ENCODE measurements at places on chromosomes 1 and 21. TPM values are rescaled to one million over a fixed set of nuclear protein-coding genes. Genes with fewer than 3 reads are reported as not detected.

DNA sequence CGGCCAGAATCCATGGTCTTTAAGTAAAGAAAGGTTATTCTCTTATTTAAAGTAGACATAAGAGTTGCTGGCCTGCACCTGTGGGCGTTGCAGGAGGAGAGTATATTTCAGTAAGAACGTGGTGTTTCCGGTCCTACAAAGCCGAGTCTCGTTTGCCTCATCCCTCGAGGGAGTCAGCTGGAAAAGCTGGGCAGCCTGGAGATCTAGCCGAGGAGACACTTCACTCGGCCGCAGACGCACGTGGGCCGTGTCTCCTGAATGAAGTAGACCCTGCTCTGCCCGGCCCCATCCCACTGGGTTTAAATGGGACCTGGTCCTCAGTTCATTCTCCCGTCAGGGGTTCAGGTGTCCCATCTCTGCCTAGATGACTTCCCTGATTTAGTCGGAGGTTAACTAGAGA is 14.9 kb downstream of the SLC45A1 start:
- DNase-seq: no peak

DNA sequence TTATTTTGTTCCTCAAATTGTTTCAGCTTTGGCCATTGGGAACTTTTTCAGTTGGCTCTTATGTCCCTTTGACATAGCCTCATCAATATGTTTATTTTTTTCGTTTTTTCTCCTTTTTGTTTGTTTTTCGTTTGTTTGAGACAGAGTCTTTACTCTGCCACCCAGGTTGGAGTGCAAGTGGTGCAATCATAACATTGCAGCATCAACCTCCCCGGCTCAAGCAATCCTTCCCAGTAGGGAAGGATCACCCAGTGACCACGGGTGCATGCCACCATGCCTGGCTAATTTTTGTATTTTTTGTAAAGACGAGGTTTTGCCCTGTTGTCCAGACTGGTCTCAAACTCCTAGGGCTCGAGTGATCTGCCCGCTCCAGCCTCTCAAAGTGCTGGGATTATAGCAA is 8.1 kb downstream of the POLR3GL start:
- DNase-seq: no peak

DNA sequence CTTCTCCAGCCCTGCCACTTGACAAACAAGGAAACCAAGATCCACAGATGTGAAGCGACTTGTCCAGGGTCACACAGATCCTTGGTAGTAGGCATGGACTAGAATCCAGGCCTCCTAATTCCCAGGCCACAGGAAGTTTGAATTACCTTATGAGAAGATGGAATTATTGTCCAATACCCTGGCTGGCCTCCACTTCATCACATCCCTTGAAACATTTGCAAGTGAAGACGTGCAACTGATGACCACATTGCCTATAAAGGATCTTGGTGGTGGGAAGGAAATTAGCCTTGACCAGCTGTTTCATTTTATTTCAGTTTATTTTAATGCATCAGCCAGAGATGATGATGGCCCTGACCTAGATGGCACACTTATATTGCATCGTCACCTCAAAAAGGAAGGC is 165.8 kb upstream of the CAMK1G start:
- no peak for DNase-seq

DNA sequence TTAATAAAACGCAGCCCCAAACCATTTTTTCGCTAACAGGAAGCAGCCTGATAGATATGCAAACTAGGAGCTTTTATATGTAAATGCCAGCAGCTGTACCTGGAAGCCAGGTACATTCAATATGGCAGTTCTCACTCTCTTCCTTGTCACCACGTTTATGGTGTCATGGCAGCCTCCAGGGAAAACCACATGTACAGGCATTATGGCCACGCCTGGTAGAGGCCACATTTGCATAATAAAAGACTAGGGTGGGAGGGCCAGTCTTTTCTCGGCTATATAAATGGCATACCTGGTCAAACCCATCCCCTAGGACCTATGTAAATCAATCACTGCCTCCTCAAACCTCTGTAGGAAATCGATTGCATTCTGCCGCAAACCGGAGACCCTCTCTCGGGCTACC is 247.5 kb downstream of the NEGR1 start:
- DNase-seq: no peak

The HDGF gene
- total RNA-seq: 91.9 TPM

GRCh38 chr1:195908121-195908520 is 700.1 kb downstream of the KCNT2 start:
- DNase-seq: no peak

- no peak for DNase-seq
These were observed 35.9 kb upstream of the NFIA start for GRCh38 chr1:61046434-61046833.

The RPF1 gene
- total RNA-seq: 44.1 TPM

- peak; percentile 50 for DNase-seq
These were observed 1.9 kb downstream of the FTCD start for GRCh38 chr21:46153247-46154154.

GRCh38 chr1:226041419-226041818 is 21.1 kb upstream of the H3-3A start:
- no peak for DNase-seq

All from naive thymus-derived CD4-positive, alpha-beta T cell (primary cell).